ENCODE measurements at places on chromosomes 7 and 10.

DNA sequence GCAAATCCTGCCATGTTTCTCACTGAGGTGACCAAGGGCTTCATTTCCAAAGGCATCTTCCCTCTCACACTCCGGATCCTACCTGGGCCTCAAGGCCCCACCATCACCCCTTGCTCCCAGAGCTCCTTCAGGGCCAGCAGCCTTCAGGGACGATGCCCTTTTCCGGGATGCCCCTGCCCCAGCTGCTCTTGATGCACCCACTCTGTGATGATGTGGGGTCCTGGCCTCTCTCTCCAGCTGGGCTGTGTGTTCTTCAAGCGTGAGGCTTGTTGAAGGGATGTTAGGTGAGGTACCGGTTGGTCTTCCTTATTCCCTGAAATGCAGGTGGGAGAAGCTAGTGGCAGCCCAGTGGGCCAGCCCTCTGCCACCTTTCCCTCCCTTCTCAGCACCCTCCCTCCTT is 18.4 kb upstream of the SLC18A2 start:
- no peak for DNase-seq

GRCh38 chr10:88113232-88113631 is 249.8 kb downstream of the PTEN start:
- DNase-seq: no peak

DNA sequence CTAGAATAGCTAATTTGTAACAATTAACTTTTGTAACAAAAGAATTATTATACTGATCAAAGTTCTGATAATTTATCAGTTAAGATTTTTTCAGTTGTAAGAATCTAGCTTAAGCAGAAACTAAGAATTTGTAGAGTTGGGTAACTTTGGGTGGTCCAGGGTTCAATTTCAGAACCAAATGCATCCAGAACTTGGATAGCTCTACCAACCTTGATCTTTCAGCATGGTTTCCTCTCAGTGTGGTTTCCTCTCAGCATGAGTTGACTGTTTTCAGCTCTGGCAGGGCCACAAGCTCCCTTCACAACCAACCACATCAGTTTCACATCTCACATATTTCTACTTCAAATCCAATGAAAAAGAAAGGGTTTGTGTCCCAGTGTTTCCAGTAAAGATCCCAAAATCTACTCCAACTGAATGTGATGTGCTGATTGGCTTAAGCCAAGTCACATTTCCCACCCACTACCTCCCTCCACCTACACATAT is 3.3 kb upstream of the FAS start:
- DNase-seq: no peak

DNA sequence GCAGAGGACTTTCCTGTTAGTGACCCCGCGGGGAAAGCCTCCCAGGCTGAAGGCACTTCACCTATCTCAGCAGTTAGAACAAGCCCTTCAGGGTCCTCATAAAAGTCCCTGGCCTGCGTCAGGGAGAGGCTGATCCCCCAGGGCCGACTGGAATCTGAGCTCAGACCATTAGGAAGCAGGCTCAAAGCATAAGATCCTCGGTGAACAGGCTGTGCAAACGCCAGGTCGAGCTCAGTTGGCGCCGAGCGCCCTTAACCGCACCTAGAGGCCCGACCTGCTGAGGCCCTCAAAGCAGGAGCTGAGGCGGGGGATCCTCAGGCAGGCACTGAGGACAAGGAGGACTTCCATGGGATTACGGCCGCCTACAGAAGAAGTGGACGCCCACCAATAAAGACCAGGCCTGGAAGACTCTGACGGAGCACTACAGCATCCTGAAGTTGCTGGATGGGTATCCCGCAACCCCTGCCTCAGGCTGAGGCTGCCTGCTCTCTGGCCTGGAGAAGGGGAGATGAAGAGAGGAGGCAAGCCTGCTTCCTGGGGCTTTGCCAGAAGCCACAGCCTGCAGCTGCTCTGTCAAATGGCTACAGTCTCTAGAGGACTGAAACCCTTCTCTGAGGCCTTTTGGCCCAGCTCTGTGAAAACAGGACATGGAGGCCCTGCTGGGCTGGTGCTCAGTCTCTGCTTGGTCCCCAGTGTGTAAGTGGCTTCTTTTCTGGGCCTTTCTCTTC is 29.9 kb downstream of the LIPJ start:
- no peak for DNase-seq

DNA sequence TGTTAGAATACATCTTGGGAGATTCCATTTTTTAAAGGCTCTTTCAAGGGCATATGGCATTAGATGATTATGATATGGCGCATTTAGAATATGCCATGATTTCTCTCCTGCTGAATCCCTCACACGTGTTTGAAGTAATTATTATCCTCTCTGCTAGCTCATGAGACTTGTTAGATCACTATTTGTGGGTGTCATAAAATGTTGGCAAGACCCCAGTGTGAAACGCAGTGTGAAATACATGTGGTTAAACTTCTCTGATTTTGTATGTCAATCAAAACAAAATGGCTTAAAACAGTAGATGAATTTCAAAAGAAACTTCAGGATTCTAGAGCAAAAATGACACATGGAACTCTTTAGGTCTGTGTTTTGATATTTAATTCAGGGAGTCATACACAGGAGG is 560.8 kb downstream of the AUTS2 start:
- DNase-seq: no peak

DNA sequence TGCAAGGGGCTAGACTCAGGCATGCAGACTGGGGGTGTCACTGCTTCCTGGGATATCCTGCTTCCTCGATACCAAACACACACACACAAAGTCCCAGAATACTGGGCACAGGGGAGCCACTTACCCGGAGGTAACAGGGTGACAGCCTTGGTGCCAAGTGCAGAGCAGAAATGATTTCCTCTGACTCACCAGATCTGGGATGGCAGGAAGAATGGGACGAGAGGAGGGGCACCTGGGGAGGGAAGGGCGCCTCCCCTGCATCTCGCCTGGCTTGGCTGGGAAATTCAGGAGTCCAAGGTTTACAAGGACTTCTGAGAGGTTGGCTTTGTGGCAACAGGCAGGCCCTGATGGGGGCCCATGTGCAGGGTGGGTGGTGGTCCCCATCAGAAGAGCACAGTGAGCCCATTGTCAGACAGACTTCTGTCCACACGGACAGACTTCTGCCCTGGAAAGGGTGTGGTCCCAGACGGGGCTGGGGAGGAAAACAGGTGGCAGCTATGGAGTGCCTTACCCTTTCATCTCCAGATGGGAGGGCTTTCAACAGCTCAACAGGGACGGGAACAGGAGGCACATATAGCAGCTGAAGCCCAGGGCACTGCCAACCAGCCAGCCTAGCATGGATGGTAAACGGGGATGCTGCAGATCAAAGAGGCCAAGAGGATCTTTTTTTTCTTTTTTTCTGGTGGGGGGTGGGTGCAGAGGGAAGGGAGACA is 9.7 kb upstream of the CCL24 start:
- no peak for DNase-seq

- no peak for DNase-seq
Measured at GRCh38 chr10:118007773-118008172, 39.0 kb downstream of the RAB11FIP2 start.

GRCh38 chr10:127906548-127907377 is at the start of gene PTPRE:
PTPRE (plus strand) TSS chr10:127907103; CDS start chr10:128040882, 133,779 bp downstream.
- DNase-seq: peak; percentile 82

- no peak for DNase-seq
Measured at GRCh38 chr7:157444011-157444842, 107.4 kb downstream of the DNAJB6 start.

- no peak for DNase-seq
Measured at GRCh38 chr10:21084700-21085099, 187.6 kb upstream of the NEBL start.

DNA sequence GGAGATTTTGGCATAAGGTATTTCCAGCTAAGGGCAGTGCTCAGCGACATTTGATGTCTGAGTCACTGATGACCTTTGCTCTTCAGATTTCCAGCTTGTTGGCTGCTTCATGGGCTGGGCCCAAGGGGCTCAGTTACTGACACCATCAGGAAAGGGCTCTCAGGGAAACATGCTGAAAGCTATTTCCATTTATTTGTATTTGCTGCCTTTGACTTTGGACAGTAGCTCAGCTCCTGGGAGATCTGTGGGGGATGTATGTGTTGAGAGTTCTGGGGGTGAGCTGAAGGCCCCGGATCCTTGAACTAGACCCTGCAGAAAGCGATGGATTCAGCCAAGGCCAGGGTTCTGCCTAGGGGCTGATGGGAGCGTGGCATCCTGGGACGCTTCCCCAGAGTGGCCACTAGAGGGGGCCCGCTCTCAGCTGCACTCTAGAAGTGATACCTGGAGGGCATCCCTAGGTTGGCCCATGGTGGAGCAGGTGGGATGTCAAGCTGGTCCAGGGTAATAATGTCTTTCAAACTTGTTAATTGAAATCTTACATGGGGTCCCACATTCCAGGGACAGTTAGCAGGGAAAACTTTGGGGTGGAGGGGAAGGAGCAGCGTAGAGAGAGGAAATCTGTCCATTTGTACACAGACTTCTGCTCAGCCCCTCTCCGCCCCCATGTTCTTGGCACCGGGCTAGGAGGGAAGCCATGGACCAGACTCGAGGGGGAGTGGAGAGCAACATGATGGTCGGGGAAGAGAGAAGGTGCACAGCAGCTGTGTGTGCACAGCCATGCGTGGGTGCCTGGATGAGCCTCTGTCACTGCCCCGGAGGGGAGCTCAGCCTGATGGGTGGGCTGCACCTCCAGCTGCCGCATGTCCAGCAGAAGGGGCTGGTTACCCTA is 3.0 kb upstream of the BTBD16 start:
- DNase-seq: no peak

DNA sequence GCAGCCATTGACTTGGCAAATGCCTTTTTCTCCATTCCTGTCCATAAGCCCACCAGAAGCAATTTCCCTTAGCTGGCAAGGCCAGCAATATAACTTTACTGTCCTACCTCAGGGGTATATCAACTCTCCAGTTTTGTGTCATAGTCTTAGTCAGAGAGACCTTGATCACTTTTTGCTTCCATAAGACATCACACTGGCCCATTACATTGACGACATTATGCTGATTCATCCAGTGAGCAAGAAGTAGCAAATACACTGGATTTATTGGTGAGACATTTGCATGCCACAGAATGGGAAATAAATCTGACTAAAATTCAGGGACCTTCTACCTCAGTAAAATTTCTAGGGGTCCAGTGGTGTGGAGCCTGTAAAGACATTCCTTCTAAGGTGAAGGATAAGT is 649.7 kb upstream of the ANKRD30A start:
- no peak for DNase-seq

DNA sequence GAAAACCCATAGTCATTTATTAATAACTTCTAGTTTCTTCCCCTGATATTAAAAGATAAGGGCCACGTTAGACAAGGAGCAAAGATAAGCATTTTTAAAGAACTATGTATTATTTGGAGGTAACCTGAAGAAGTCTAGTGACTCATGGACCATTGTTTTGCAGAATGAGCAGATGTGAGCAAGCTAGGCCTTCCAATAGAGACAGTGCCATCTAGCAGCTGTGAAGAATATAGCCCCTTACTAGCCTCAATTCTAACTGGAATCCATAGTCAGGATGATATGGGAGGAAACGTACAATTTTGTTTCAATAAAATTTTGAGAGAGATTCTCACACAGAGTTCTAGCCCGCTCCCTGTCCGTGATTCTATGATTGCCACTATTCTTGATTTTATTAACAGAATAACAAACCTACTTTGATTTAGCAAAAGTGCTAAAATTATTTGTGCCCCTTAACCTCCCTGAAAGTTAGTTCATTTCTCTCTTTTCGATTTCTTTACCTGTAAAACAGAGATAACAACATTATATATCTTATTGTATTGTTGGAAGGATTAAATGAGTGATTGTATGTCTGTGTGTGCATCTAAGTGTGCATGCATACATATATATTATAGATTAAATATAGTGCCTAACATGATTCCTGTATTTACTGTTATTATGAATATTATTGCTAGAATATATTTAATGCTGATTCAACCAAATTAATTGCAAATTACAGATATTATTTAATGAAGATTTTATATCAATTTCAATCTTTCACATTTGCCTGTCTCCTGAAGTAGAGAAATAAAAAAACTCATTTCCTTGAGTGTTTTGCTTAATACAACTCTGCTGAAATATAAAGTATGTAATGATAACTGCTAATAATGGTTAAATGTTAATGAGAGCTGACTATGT is 22.7 kb downstream of the FAM237B start:
- DNase-seq: no peak

GRCh38 chr7:116955801-116956476 is 2.6 kb downstream of the ST7 start:
- no peak for DNase-seq

GRCh38 chr10:113960617-113961181 is 83.0 kb upstream of the ADRB1 start:
- DNase-seq: no peak

- DNase-seq: no peak
Measured at GRCh38 chr10:16915300-16915699, 98.1 kb upstream of the RSU1 start.

- DNase-seq: no peak
Measured at GRCh38 chr7:21054427-21055112, 267.9 kb upstream of the SP8 start.

DNA sequence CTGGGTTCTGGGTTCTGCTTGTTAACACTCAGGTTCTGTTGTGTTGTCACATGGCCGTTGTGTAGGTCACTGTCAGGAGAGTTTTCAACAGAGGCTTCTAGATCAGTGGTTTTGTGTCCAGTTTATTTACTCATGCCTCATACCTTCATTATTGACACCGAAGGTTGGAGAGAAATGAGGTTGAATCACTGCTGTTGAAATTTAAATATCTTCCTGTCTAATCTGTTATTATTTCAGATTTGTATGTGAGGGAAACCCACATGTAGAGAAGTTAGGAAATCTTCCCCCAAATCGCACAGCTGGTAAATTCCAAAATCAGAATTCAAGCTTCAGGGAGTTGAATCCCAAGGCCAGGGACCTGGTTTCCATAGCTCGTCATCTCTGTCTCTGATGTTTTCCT is 28.3 kb upstream of the KLF6 start:
- no peak for DNase-seq

GRCh38 chr10:33227489-33227888 is 107.0 kb downstream of the NRP1 start:
- DNase-seq: no peak

DNA sequence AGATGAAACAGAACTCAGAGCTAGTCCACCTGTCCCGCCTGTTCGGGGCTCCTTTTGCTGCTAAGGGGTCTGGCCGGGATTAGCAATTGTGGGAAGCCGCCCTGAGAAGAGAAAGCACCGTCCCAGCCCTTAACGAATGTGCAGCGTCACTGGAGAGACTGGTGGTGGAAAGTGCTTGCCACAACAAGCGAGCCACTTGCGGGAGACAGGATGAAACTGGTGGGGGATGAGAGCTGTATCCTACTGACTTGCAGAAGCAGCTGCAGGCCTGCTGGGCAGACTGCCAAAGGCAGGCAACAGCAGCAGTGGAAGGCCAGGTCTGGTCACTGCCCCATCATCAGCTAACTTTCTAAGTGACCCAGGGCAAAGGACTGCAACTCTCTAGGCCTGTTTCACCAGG is 95.4 kb downstream of the FAM53B start:
- peak; percentile 68 for DNase-seq

DNA sequence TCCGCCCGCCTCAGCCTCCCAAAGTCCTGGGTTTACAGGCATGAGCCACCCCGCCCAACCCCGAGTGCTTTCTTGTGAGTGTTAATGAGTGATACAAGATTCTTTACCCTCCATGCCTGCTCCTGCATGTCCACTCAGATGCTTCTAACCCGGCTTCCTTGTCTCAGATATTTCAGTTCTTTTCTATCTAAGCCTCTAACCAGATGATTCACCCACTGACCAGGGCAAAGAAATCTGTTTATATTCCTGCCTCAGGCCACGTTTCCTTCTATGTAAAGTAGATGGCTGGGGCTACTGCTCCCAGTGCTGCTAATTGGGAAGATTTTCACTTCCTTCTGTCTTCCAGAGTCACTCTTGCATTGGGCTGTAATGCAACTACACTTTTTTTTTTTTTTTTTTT is 395.1 kb upstream of the ANKRD30A start:
- DNase-seq: no peak

- DNase-seq: no peak
Measured at GRCh38 chr10:102580230-102580629, 64.0 kb upstream of the TRIM8 start.

All from C1 segment of cervical spinal cord (tissue), 14 donors.